Neural progenitor cell (in vitro differentiated cells): ENCODE measurements at places on chromosomes 5 and 9.
A peak's percentile ranks its signal among the peaks of the same experiment; 100 is the strongest.

DNA sequence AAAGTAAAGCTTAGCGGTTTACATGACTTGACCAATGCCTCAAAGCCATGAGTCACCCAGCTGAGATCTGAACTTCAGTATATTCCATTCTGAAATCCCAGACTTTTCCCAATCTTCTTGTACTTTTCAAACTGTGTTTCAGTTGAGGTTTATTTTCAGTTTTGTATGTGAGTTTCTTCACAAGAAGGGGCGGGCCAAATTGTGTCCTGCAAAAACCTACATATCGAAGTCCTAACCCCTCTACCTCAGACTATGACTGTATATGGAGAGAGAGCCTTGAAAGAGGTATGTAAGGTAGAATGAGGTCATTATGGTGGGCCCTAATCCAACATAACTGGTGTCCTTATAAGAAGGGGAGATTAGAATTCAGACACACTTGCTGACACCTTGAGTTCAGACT is 666 bp upstream of the TLR4 start:
- DNase-seq, result no peak

- no peak for DNase-seq
These were observed 150.1 kb downstream of the BNC2 start for GRCh38 chr9:16720386-16720785.

DNA sequence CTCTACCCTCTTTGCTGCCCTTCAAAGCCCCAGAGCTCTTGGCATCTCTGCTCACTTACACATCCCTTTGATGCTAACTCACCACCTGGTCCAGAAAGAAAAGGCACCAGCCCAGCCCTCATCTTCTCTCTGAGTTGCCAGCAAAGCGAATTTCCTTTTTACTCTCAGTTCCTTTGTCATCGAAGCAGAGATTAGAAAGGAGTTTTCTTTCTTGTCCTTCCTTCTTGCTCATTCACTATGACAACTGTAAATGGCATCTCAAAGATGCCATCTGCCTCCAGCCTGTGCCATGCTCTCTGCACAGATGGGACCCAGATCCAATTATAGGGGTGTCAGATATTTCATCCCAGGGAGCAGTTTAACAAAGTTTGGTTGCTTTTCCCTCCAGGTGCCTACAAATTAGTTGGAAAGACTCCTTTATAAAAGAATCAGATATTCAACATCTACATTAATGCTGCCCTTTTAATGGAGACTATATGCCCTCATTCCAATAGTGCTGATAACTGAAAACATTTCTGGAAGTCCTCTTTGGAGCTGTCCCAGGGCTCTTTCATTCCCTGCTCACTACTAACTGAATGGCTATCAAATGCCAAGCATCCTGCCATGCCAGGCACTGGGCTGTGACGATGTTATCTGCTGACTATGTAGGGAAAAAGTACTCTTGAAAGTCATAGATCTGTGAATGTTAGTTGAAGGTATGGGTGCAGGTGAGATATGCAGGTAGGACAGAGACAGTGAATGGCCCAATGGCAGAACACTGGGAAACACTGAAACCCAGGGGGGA is 58.9 kb downstream of the SUSD1 start:
- DNase-seq, result no peak

GRCh38 chr5:68191083-68191791 is 24.3 kb upstream of the PIK3R1 start:
- no peak for DNase-seq

- no peak for DNase-seq
These were observed 122.6 kb downstream of the RASEF start for GRCh38 chr9:82940376-82940775.

- DNase-seq, result peak; percentile 94
These were observed at the start of gene PCDHB2 for GRCh38 chr5:141094481-141095262. TSS of gene PCDHB2 (plus strand) at chr5:141094615. CDS start at chr5:141094791, 176 bp downstream.

DNA sequence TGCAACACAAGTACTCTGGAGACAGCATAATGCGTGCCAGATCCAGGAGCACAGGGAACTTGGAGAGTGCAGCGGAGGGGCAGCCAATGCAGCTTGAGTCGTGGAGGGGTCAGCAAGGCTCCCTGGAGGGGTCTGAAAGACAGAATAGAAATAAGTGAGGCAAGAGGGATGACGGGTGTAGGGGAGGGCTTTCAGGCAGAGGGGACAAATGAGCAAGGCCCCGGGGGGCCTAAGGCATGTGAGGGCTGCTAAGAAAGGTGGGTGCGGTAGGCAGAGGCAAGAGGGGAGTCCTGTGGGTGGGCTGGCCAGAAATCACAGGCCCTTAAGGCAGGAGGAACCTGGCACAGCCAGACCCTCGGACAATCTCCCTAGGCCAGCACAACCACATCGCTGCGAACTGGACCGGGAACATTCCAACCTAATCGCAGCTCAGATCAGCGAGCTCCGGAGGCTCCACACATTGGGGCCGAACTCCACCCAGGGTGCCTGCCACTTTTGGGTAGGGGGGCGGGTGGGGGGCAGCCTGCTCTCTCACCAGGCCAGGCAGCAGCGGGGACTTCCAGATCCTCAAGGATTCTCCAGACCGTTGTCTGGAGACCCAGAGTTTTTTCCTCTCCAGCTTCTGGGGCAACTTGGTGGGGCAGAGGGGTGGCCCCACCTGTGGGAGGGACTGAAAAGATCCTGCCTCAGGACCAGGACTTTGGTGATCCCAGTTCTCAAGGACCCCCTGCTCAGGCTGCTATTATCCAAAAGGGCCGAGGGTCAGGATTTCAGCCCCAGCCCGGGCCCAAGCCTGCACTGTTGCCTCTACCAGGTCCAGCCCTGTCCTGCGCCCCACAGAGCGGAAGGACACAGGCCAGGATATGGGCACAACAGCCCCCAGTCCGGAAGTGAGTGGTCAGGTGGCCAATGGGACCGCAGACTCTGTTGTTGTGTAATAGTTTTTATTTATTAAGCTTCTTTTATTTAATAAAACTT is 22.7 kb upstream of the CYSTM1 start:
- DNase-seq, result no peak

DNA sequence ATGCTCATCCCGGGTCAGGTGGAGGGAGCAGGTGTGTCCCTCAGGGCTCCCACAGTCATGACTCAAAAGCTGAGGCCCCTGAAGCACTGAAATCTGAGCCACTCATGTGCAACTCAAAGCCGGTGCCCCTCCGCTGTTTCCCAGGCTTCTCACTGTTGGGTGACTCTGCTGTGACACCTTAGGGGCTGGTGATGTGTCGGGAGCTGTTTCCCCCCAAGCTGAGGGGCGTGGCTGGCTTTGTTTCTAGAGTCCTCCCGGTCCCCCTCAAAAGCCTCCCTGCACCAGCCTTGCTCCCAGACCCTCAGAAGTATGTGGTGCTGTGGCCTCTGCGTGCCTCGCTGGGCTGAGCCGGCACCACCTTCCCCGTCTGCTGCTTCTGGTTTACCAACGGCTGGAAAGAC is 39.7 kb downstream of the PLPP7 start:
- DNase-seq, result no peak

DNA sequence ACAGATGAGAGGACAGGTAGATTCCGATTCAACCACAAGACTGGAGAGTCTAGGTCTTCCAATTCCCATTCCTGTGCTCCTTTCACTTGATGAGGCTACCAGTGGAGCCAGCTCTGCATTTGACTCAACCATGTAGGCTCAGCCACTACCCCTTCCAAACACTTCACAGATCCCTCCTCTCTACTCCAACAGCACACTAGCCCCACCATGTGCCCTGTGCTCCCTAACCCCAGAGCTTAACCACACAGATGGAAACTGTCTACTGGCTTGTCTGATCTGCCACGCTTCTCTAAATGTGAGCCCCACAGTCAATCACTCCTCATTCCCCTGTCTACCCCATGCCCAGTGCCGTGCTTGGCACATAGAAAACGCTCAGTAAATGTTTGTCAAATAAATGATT is 508.2 kb downstream of the CDK5RAP2 start:
- DNase-seq, result no peak

DNA sequence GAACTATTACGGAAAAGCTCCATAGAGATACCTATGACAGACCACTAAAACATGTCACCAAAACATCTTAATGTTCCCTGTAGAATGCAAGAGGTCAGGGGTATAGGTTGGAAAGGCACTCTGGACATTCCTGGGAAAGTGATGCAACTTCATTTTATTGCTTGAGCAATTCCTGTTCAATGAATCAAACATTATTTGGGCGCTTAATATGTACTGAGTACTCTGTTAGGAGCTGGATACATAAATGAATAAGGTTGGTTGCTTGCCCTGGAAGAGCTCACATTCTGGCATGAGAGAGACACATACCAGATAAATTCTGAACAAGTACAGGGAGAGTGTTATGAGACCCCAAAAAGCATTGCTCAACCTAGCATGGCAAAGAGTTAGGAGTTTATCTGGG is 408.9 kb upstream of the DMAC1 start:
- no peak for DNase-seq

DNA sequence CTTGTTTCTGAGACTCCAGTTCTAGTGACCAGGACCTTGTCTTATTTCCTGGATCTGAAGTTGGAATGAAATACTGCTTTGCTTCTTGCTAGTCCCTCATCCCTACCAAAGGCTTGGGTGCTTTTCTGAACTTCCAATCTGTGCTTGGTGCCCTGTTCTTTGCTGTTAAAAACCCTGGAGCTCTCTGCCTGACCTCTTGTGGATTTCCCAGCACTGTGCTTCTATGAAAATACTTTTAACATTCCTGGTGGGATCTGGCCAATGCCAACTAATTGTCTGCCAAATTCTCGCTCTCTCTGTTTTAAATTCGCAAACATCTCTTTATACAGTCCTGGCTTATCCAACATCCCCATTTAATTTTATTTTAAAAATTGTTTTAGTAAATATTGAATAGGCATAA is 26.7 kb upstream of the CSNK1G3 start:
- no peak for DNase-seq

DNA sequence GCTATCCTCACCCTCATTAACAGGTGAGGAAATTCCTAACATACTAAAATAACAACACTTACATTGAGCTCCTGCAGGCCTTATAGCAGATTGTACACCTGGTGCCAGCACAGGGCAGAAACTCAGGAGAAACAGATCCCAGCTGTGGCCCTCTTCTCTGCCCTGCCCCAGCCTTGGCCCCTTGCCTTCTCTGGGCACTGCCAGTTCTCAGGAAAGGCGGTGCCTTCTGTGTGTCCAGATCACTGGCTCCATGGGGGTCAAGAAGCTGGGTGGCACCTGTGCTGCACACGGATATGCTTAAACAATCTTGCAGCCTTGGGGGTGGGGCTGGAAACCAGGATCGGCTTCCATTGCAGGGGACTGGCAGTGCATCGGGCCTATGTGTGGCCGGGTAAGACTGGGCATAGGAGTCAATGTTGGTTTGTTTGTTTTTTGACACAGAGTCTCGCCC is 19.3 kb downstream of the KYAT1 start:
- DNase-seq, result no peak

GRCh38 chr5:53067641-53068040 is 41.9 kb downstream of the MOCS2 start:
- DNase-seq, result no peak

DNA sequence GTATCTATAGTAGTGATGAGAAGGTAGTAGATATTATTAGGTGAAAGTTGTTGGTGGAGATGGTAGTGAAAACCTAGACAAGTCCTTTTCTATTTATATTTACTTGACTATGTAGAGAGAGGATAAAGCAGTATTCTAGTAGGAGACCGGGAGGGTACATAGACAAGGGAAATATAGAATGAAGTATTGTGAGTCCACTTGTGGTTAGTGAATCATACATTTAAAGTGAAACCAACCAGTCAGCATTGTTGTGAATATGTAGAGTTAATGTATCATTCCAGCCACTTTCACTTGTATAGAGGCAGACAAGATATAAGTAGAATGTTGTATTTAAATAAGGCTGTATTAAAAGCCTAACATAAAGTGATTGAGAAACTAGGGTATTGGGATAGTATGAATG is 1711.3 kb upstream of the ACO1 start:
- no peak for DNase-seq

DNA sequence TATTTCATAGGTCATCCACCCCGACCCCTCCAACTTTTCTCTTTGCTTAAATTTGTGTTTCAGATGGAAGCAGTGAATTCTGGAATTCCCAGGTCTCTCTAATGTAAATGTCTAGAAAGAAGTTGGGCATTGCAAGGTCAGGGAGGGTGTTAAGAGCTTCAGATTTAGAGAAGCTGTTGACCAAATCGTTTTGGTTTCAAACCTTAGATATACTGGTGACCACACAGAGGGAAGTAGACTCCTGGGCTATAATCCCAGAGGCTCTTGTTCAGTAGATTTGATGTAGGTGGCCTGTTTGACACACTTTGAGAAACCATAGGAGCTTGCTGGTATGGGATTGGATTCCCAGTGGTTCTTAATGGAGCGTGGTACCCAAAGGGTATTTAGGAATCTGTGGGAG is 137.3 kb upstream of the KLF9 start:
- DNase-seq, result no peak

GRCh38 chr9:133615186-133615585 is 6.0 kb upstream of the FAM163B start:
- no peak for DNase-seq

DNA sequence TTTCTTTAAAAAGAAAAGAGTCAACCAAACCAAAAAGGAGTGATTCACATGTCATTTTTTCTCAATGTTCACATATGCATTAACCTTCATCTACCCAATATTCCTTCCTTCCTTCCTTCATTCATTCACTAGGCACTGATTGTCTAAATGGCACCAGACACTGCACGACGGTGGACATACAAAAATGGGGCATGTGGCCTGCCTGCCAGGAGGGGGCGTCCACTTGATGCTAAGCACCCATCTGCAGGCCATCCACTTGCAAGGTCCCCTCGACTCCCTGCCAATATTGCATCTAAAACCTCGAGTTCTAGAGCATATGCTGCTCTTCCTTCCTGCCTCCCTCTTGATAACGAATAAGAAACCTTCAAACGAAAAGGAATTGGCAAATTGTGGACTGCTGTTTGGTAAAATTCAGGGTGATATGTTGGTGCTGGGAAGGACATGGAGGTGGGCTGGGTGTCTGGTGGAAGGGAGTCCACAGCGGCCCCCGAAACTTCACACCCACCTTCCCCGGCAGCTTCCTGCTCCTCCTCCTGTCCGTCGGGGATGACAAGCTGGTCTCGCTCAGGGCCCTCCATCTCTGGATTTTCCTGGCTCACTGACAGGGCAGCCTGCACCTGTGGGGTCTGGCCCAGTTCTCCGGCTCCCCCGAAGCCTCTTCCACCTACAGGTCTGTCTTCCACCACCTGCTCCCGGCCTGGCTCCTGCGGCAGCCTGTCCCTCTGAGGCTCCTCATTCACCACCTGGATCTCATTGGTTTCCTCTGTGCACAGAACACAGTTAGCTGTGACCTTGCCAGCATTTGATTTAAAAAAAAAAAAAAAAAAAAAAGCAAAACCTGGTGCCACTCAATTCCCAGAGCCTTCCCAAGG is 64.3 kb downstream of the GOLM1 start:
- peak; percentile 69 for DNase-seq

DNA sequence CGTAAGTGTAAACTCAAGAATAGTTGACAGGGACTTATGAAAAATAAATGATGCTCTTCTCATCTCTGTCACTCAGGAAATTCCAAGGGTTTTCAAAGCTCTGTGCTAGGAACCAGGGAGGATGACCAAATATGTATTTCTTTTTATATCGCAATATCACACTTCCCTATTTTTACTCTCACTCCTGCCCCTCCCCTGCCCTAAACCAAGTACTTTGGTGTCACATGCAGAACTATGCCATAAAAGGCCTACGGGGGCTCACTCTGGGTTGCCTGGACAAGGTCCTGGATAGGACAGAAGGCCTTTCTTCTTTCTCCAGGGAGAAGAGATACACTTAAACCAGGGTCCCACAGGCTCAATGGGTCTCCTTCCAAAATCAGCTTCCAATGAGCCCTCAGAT is 8.3 kb upstream of the RETREG1 start:
- DNase-seq, result no peak
